ENCODE measurements at places on chromosomes 1 and 21.

GRCh38 chr1:22452481-22452957 lies 868 bp downstream of the ZBTB40 start:
- no peak for DNase-seq

DNA sequence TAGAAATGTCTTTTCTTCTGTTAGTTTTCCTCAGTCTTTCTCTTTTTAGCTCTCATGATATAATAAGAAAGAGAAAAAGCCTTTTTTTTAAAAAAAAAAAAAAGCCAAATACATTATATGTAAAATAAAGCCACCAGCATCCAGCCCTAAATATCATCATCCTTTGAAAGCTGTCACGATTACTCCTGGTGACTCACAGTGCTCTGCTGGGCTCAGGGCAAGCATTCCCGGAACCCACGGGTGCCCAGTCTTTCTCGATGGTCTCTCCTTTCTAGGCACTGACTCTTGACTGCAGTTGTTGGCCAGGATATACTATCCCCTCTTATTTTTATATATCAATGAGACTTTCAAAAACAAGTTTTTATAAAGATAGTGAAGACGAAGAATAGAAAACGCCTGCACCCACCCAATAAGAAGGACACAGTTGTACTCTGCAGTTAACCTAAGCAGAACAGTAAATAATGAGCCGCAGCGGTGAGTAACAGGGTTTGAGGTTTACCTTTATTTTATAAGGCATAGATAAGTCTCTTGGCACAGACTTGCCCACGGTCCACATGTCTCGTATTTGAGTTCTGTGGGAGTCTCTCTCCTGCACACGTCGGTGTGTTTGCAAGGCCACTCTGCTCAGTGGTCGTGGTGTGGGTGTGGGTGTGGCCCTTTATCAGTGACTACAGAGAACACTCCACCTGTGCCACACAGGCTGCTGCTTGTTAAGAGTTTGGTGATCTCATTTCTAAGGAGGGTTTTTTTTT lies 15.7 kb upstream of the MX2 start:
- no peak for DNase-seq

- DNase-seq: no peak
Measured at GRCh38 chr1:60461925-60462595, 388.5 kb upstream of the C1orf87 start.

DNA sequence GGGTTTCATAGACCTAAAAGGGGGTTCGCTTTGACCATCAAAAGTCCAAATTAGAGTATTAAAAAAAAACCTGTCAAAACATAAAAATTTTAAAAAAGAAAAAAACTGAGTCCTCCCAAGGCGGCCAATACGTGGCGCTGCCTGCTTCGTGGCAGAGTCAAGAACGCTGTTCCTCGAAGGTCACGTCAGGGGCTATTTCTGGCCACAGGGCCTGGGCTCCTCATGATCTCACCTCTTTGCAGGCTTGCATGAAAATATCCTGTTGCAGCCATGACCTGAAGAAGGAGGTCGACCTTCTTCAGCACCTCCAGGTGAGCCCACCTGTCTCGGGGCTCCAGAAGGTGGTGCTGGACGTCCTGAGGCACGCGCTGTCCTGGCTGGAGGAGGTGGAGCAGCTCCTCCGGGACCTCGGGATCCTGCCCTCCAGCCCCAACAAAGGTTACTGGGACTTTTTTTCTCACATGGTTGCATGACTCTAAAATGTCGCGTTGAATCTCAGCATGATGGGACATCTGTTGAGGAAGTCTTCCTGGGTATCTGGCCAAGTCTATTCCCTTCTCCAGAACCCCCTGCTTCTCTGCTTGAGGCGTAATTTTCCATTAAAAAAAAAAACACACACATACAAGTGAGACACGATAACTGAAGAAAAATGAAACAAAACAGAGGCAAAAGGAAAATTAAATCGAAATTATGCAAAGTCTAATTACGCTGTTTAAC lies 80.4 kb upstream of the EFHD2 start:
- DNase-seq: no peak

- DNase-seq: no peak
Measured at GRCh38 chr1:236869911-236870310, 74.8 kb downstream of the MTR start.

DNA sequence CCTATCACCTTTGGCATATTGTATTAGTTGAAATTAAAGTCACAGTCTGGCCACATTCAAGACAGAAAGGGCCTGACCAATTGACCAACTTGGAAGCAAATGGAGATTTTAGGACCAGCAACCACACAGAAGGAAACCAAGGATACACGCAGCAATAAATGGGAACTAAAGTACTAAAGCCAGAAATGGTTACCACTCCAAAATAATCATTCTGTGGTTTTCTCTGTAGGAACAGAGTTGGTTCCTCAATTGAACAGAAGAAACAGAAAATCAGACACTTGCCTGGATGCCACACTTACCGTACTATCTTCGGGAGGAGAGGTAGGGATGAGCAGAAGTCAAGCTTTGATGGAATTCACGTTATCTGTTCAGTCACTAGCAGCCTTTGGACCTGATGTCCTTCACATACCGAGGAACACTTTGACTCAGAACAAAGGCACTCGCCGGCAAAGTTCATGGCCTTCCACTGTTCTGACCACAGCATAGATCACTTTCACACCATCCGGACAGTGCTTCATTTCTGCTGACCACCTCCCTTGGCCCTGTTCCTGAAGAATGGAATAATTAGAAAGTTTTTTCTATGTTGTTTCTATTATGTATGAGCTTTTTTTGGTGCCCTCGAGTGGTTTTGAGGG lies 96.9 kb downstream of the LPAR3 start:
- no peak for DNase-seq

DNA sequence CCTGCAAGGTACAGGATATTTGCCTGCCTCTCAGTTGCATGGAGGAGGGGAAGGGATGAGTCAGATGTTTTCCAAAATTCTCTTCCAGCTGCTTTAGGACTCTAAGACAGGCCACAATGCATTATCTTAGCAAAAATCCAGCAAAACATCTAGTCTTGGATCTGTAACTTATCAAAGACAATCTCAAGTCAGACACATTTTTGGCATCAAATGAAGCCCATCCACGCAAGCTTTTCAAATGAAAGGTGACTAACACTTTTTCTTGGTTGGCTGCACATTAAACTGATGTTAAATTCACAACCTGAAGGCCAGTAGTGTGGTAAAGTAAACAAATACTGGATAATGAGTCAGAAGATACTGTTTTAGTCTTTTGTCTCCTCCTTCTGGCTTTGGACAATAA lies 21.3 kb downstream of the FAM78B start:
- no peak for DNase-seq

DNA sequence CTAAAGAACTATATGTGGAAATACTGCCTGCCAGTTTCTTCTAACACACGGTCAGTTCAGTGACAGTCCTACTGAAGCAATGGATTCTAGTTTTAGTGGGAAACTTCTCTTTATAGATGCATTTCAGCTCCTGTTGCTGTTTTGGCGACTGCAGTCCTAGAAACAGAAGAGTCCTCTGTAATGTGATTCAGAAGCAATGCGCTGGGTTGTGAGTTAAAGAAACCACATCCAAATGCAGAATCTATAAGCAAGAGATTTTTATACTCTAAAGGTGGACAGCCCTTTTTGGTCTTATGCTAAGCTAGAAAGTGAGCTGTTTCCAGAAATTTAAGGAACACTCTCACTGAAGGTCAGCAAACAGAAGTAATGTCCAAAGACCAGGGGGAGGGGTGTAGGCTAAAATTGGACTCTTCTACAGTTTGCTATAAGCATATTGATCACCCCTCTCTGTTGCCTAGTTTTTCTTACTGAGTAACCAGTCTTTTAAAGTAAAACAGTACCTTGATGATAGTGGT lies 30.8 kb downstream of the DUSP10 start:
- no peak for DNase-seq

DNA sequence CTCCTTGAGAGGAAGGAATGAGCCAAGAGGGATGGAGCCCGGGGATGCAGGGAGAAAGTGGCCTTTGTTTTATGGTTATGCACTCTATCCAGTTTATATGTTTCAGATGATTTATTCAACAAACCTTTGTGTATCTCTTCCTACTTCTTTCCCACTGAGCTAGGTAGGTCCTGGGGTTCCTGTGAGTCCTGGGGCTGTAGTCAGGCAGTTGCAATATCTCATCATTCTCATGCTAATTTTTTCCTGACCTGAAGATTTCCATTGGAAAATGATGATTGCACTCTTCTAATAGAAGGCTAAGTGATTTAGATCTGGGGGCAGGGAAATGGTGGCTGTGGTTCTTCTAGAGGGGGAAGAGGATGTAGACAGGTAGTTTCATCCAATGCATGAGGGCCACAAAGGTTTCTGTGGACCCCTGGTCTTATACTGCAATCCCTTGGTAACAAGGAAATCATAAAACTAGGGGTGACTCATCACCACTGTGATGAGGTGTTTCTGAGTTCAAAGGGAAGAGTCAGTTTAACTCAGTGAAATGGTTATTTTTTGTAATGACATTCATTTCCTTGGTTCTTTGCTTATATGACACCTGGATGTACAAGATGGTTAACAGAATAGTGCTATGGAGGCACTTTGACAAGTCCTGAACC lies 20.2 kb downstream of the B3GALT5 start:
- DNase-seq: no peak

- no peak for DNase-seq
Measured at GRCh38 chr1:119093721-119094120, 46.7 kb downstream of the WARS2 start.

- DNase-seq: no peak
Measured at GRCh38 chr1:15956150-15956549, 19.8 kb downstream of the ZBTB17 start.

- no peak for DNase-seq
Measured at GRCh38 chr21:23695443-23695842, 1911.8 kb downstream of the MRPL39 start.

DNA sequence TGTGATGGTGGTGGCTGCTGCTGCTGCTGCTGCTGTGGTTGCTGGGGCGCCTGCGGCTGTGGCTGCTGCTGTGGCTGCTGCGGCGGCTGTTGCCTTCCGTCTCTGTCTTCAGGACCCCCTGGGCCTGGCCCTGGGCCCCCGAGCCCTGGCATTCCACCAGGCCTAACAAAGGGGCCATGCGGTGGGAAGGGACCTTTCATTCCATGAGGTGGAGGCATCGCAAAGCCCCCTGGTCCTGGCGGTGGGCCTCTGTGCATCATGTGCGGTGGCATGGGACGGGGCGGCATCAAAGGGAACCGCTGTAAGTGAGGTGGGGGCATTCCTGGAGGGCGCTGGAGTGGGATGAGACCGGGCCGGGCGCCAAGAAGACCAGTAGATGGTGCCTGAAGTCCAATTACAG lies 12.4 kb downstream of the SOD1 start:
- no peak for DNase-seq

DNA sequence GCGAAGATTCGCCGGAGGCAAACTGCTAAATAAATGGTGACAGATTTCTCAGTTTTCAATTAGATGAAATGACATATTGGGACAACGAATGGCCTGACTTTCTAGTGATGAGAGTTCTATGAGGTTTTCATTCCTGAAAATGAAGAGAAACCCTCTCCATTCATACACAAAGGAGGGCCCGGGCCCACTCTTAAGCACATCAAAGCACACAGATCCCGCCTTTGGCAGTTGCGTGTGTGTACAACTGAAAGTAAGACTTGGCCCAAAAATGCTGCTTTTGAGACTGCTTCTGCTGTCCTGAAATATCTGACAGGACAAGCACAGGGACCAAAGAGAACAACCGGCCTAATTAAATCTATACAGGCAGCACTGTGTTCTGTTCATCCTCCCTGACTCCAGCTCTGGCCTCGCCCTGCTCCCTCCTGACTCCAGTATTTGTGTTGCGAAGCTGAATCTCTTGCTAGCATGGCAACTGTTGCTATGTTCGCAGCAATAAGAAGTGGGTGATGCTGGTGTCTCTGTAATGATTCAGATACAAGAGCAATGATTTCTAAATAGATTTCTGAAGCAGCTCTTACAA lies 7.4 kb downstream of the LRRC53 start:
- no peak for DNase-seq

DNA sequence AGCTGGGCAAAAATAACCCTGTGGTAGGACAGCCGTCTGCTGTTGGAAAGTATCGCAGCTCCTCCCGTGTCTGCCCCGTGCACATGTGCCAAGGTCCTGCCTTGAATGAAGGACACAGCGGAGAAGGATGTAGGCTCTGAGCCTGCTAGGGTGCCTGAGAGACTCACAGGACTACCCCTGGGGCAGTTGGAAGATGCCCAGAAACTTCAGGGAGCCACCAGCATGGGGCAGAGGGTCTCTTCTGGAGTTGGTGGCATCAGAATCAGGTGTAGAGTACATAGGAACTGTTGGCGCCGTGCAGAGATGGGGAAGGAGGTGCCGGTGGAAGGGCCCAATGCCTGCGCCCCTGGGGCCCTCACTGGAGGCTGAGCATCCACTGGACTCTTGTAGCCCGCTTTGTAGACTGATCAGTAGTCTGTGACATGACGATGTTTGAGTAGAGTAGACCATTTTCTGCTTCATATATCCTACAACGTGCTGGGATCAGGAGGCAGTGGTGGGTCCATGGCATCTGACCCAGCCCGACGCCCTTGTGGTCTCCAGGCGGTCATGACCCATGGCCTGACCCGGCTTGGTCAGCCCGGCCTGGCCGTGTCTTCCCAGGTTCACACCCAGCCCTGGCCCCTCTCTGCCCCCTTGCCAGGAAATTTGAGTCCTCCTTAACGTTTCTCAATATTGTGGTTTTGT lies 5.3 kb upstream of the C1orf174 start:
- no peak for DNase-seq

- DNase-seq: no peak
Measured at GRCh38 chr1:168086438-168086837, 50.3 kb downstream of the GPR161 start.

DNA sequence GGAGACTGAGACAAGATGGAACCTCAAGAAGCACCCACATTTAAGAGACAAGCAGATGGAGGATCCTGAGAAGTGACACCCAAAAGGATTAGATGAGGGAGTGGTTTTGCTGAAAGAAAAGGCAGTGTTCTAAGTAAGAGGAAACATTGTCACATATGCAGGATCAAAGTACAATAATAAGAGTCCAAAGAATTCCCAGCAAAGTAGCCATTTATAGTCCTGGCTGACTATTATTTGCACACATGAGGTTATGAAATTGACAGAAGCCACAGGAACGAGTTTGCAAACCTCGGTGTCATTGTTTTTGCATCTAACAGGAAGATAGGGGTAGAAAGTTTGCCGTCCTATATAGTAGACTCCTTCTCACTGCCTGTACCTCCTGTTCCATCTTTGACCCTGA lies 41.3 kb downstream of the CHRM3 start:
- DNase-seq: no peak

DNA sequence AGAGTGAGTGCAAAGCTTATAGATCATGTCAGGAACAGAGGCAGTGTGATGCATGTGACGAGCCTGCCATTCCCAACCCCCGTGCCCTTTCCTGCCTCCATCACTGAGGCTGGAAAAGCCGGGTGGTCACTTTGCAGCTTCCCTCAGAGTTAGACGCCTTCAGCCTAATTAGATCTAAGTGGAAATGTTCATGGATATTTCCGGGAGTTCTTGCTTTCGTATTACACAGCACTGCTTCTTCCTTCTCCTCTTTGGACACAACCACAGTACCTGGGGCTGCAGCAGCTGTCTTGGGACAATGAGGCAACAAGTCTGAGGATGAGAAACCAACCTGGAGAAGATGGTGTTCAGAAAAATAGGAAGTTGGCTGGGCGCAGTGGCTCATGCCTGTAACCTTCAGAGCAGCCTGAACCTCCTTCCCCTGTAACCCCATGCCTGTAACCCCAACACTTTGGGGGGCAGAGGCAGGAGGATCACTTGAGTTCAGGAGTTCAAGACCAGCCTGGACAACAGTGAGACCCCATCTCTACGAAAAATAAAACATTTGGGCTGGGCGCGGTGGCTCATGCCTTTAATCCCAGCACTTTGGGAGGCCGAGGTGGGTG lies 24.5 kb downstream of the SERINC2 start:
- no peak for DNase-seq

Measured in central memory CD8-positive, alpha-beta T cell (primary cell).